Stimulated activated CD4-positive, alpha-beta T cell treated with anti-CD3 and anti-CD28 coated beads, Interleukin-12 subunit alpha, Interleukin-12 subunit beta, amount 100 ng/mL, for 24 hours (primary cell): ENCODE measurements at places on chromosomes 1 and 21.

DNA sequence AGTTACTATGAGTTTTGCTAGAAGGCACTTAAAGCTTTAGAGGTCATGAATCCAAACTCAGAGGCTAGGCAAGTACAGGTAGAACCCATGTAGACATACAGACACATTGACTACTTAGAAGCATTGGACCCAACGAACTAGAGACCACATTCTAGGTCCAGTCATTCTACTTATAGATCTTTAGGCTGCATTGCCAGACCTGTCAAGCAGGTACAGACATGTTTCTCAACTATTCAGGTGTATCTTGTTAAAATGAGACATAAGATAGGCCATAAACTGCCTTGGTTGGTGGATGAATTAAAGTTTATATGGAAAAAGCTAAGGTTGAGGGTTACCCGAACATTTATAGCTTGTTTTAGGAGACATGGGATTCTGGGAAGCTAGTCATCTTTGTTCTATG, 6.5 kb downstream of the ZP4 start:
- DNase-seq: no peak

DNA sequence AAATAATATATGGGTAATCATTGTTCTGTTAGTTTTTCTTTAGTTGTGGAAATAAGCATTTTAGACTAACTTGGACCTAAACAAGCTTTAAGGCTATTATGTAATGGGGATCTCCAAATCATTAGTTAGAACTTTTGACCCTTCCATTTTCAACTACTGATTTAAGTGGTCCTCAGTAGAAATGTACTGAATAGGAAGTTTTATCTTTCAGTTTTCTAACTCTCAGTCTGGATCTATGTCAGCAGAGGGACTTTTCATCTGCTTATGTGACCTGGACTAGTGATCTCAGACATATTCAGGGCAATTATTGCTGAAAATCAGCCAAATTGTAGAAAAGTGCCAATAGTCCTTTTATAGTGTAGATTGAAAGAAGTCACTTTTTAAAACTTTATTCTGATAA, 56.0 kb downstream of the SASS6 start:
- DNase-seq: no peak

DNA sequence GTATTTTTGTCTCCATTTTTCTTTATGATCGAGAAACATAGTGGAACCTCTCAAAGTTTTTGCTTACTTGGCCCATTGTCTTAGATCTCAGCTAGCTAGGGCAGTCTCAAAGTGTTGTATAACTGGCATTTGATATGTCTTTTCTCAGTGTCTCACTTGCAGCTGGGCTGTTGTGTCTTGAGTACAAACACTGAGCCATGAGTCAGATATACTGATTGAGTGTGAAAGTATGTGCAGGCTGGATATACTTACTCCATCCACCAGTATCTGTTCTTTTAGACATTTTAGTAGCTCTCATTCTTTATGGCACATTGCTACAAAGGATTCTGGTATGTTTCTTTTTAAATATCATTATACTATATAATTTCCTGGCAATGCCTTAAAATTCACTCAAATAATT, 14.3 kb upstream of the GPR52 start:
- no peak for DNase-seq

- no peak for DNase-seq
These were observed 8.7 kb downstream of the ZC3H12A start for GRCh38 chr1:37482796-37483744.

GRCh38 chr1:189530162-189530561, 947.5 kb downstream of the BRINP3 start:
- no peak for DNase-seq

DNA sequence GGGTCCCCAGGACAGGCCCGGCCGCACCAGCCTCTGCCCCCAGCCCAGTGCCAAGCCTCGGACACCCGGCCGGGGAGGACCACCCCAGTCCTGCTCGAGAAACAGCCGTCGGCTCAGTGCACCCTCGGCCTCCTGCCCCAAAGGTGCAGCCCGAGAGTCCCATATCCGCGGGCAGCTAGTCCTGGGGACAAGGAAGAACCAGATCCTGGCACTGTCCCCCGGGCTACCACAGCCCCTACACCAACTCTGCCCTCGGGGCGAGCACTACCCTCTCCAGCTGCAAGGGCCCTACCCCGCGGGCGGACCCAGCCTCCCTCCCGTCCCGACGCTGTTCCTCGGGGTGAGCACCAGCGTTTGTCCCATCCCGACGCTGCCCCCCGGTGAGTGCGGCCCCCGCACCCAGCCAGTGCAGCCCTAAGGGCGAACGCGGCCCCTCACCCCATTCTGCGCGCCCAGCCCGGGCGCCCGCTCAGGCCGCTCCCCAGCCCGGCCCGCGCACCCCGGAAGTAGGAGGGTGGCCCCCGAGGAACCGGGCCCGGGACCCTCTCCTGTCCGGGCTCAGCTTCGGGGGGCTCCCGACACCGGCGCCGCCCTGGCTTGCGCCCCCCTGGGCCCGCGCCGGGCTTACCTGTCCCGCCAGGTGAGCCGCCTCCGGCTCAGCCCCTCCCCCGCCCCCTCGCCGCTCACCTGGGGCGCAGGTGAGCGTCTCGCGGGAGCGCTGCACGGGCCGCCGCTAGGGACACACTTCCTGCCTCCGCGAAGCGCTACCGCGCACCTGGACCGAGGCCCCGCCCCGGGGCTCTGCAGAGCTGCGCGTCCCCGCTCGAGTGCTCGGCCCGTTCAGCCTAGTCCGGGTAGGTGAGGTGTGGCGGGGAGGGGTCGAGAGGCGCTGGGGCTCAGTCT, at the start of gene KDF1:
TSS of gene KDF1 (minus strand) at position 747 of the 903 bp plus-strand sequence. CDS start 8,088 bp downstream, outside the sequence.
- no peak for DNase-seq

DNA sequence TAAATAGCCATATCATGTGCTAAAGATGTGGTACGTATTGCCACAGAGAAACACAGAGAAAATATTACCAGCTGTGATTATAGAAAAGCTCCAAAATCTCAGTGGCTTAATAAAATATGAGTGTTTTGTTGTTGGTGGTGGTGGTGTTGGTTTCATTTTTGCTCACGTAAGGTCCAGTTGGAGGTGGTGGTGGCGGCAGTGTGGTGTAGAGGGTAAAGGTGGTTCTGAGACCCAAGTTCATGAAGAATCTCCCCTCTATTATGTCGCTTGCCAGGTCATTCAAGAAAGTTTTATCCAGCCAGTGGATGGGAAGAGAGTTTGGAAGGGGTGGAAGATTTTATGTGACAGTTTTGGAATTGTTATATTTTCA, 217.6 kb upstream of the SAMSN1 start:
- DNase-seq: no peak

DNA sequence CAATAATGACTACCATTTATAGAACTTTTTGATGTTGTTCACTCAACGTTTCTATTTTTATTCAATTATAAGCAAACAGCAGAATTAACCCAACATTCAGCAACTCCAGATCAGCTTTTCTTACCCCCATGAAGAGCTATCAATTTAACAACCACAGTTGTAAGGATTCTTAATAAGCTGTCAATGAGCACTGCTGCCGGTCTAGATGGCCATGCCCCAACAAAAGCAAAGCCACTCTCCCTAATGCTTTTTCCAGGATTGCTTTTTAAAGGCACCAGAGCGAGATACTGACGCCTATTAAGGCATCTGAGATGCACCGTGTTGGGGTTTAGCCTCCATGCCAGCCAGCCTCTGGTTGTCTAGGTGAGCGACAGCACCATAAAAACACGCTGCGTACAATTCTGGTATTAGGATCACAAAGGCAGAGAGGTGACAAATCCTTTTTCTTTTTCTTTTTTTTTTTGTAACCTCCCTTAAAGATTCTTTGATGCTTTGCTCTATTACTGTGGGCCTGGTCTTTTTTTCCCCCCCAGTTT, 39.5 kb downstream of the PTPRC start:
- no peak for DNase-seq

GRCh38 chr1:4488018-4488417, 166.4 kb upstream of the AJAP1 start:
- no peak for DNase-seq

GRCh38 chr1:93758842-93759515, 77.3 kb upstream of the BCAR3 start:
- no peak for DNase-seq

DNA sequence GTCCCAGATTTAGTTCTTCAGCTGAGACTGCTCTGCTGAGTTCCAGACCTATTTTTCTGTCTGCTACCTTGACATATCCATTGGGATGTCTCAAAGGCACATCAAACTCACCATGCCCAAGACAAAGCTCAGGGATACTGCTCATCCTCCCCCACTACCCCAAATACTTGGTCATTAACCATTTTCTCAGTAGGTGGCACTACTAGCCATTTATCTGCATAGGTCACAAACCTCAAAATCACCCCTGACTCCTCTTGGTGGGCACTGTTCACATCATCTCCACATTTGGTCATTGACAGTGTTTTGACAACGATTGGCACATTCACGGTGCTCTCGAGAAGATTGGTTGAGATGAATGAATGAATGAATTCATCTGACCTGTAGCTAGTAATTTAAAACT, 32.1 kb downstream of the CACNA1S start:
- DNase-seq: no peak

- DNase-seq: no peak
These were observed 125.4 kb upstream of the GPR52 start for GRCh38 chr1:174322202-174322862.

DNA sequence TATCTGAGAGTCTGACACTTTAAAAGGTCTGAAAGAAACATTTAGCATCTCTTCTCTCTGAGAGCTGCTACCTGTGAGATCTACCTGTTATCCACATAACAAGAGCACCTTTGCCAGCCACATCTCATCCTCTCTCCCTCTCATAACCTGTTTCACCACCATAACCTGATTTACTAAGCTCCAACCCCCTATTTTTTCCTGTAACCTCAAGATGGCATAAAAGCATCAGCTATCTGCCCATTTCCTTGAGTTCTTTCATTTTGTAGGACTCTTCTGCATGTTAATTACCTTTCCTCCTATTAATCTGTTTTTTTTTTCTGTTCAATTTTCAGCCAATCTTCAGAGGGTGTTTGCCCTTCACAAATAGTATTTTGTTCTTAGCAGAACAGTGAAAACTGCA, 136.5 kb upstream of the KCNK1 start:
- DNase-seq: no peak

DNA sequence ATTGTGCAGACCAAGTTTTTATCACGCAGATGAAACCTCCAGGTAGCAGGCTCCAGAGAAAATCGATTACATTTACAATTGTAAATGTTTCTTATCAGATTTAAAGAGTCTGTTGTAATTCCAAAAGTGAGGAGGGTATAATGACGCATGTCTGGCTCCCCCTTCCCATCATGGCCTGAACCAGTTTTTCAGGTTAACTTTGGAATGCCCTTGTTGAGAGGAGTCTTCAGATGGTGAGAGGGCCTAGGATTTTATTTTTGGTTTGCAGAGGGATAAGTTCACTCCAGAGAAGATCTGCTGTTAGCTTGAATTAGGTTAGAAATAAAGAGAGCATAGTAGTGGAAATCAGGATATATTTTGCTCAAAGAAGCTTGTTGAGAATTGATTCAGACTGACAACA, 1028.3 kb upstream of the B3GALT2 start:
- DNase-seq: no peak

DNA sequence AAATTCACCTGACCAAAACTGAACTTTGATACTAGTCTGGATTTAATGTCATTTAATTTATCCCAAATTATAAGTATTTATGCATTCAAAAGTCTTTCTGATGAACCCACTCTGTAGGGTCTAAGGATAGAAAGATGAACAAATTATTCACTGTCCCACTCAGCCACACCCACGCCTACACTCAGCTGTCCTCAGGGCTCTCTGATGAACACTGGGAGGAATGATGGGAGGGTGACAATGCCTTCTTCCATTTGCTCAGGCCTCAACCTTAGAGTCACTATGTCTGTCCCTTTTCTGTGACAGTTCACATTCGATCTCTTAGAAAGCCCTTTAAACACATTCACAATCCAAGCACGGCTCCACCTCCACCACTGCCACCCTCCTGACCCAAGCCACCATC, 41.8 kb downstream of the KCNJ6 start:
- no peak for DNase-seq

GRCh38 chr1:69163241-69163640, 404.5 kb upstream of the LRRC7 start:
- no peak for DNase-seq

DNA sequence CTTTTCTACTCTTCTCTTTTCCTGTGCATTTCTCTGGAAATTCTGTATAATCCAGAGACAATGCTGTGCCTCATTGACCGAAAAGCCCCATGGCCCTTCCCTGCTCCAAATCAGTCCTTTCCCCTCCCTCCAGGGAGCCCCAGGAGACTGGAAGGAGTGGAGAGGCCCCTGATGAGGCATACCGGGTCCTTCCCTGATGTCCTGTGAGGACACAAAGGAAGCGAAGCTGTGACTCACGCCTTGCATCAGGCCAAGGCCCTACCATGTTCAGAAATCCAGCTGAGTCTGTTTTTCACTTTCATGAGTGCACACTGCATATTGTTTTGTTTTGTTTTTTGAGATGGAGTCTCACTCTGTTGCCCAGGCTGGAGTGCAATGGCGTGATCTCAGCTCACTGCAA, 38.7 kb upstream of the BECN2 start:
- DNase-seq: no peak

DNA sequence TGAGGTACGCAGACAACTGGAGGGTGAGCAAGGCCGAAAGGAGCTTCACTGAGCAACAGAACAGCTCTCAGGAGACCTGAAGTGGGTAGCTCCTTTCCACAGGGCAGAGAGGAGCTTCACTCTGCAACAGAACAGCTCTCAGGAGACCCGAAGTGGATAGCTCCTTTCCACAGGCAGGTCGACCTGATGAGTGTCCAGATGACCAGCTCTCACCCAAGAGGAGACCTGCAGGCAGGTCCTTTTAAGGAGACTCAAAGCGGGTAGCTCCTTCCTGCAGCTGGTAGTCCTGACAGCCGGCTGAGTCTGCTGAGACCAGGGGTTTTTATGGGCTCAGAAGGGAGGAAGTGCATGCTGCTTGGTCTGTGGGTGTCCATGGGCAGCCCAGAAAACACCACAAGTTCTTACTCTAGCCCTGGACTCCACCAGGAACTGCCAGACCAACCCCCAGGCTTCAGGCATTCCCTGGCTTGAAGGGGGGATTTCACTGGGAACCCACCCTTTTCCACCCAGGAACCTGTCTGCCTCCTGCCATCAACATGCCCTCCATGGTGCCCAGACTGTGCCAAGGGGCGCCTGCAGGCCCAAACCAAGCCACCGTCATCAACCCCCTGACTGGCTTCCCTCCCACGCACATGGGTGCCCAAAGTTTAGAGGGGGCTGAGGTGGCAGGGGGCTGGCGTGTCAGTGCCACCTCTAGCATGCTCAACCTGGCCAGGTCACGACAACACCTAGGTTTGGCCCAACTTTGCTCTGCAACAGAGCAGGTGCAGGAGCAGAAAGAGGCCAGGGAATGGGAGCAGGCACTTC, 43.6 kb downstream of the ZBTB8OS start:
- no peak for DNase-seq

DNA sequence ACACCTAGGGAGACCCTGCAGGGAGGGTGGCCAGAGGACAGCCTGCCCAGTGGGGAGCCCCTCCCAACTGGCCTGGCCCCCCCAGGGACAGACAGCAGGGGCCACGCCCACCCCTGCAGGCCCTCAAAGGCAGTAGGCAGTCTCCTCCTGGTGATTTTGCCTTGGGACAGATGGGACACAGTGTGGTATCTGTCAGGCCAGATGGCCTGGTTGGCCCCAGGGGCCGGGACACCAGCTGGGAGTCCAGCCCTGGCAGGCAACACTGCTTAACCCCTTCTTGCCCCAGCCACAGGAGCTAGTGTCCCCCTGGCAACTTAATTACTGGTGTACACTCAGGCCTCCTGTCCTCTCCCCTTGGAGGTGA, 17.8 kb downstream of the IFFO2 start:
- no peak for DNase-seq

- DNase-seq: no peak
These were observed at the start of gene PRELP for GRCh38 chr1:203475012-203475981. PRELP (plus strand) TSS chr1:203475806; CDS start chr1:203483185, 7,379 bp downstream.
